Renal cortical epithelial cell (primary cell): ENCODE measurements at places on chromosomes 4 and X. TPM values are rescaled to one million over a fixed set of nuclear protein-coding genes. Genes with fewer than 3 reads are reported as not detected.

The NSG1 gene
- 0.69 and 1.0 TPM in 2 replicates for total RNA-seq

The FOXP3 gene
- 0.05 TPM in 1 of 2 replicates, not detected in the other for total RNA-seq

The UGT2A1 gene
- not detected in 2 replicates for total RNA-seq

The TCP11X2 gene
- total RNA-seq = not detected in 2 replicates

The ADAMTS3 gene
- 15.9 and 22.1 TPM in 2 replicates for total RNA-seq

The SPANXB1 gene
- not detected in 2 replicates for total RNA-seq

The RHOXF2 gene
- not detected in 2 replicates for total RNA-seq

The ZFP92 gene
- total RNA-seq = 0.35 and 4.6 TPM in 2 replicates

The COL25A1 gene
- 0.35 TPM in 1 of 2 replicates, not detected in the other for total RNA-seq

The DMD gene
- 1.6 and 4.0 TPM in 2 replicates for total RNA-seq

The GRXCR1 gene
- not detected in 2 replicates for total RNA-seq

The TLL1 gene
- total RNA-seq = 22.2 and 23.7 TPM in 2 replicates

The TBC1D9 gene
- 37.5 and 70.1 TPM in 2 replicates for total RNA-seq

The TCEAL6 gene
- not detected in 2 replicates for total RNA-seq

The RAB40AL gene
- 0.30 TPM in 1 of 2 replicates, not detected in the other for total RNA-seq

The CLCN4 gene
- 2.6 and 4.2 TPM in 2 replicates for total RNA-seq

The CSN1S1 gene
- not detected in 2 replicates for total RNA-seq

The ARAP2 gene
- 27.3 and 31.6 TPM in 2 replicates for total RNA-seq

The TEX28 gene
- total RNA-seq = not detected in 2 replicates

GRCh38 chrX:150326541-150327247, 36.4 kb upstream of the MAMLD1 start:
- no peak for DNase-seq

- peak; percentile 90 for DNase-seq
These were observed 105.5 kb downstream of the TMEM164 start for GRCh38 chrX:110108381-110108821.

GRCh38 chrX:95539041-95539440, 1145.6 kb upstream of the DIAPH2 start:
- DNase-seq = no peak

DNA sequence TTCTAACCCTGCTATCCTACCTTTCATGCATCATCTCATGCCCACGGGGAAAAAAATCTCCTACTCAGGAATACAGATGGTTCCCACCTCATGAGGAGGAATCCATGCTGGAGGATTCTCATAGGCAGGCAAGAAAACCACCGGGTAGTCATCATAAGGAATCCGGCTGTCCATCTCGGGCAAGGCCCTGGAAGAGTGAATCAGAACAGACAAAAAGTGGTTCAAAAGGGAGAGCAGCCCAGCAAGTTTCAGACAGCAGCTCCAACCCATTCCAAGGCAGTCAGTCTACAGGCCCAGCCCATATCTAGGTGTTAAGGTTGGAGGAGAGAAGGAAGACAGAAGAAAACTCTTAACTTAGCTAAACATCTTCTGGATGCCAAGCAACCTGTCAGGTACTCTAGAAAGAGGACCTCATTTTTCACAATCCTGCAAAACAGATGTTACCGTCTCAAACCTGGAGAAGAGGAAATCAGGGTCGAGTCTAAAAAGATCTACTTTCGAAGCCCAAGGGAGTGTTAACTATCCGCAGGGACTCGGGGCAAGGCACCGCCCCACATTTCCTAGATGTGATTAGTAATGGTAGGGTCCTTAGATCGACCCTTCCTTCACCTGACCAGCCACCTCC, 447 bp downstream of the PDZD11 start:
- DNase-seq = no peak

DNA sequence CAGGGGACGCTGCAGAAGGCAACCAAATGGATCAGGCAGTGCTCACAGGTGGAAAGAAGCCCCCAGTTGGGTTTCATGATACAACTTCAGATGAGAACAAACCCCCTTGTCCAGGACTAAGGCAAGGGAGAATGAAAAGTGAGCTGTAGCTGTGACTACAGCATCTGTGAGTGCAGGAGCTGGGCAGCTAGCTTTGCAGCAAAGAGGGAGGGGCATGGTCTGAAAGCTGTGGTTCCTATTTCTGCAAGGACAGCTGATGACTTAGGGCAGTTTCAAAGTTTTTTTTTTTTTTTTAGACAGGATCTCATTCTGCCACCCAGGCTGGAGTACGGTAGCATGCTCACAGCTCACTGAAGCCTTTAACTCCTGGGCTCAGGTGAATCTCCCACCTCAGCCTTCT, 1317.4 kb upstream of the DIAPH2 start:
- no peak for DNase-seq

- DNase-seq = no peak
These were observed 436.0 kb upstream of the INTU start for GRCh38 chr4:127196655-127197352.

- peak; percentile 20 for DNase-seq
These were observed 868 bp downstream of the AFAP1 start for GRCh38 chr4:7938609-7939376.

- peak; percentile 92 for DNase-seq
These were observed 16.8 kb downstream of the UGT8 start for GRCh38 chr4:114615435-114615834.

- no peak for DNase-seq
These were observed 42.4 kb downstream of the RAI2 start for GRCh38 chrX:17818726-17819125.

- DNase-seq = no peak
These were observed 58.1 kb downstream of the ZFYVE28 start for GRCh38 chr4:2360396-2360730.

DNA sequence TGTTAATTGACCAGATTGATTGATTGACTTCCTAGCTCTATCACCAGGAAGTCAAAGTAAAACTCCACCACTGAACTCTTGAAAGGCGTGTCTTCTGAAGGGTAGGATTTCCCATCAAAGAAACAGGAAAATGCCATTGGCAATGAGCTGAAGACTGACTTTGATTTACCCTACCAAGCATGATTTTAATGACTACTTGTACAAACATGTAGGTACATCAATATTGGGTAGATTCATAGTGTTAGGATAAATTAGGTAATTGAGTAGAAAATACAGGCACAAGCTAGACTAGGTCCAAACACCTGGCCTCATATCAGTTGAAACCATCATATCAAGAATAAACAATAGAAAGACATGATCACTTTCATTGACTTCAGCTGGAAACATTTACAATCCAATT, 53.2 kb upstream of the ATXN3L start:
- no peak for DNase-seq

GRCh38 chr4:159229164-159229563, 126.3 kb downstream of the RAPGEF2 start:
- DNase-seq = peak; percentile 80

- DNase-seq = no peak
These were observed 336.6 kb upstream of the MAD2L1 start for GRCh38 chr4:120403296-120403695.

GRCh38 chrX:6134255-6134654, 94.4 kb downstream of the NLGN4X start:
- DNase-seq = no peak

GRCh38 chr4:20015636-20016224, 236.0 kb upstream of the SLIT2 start:
- no peak for DNase-seq

DNA sequence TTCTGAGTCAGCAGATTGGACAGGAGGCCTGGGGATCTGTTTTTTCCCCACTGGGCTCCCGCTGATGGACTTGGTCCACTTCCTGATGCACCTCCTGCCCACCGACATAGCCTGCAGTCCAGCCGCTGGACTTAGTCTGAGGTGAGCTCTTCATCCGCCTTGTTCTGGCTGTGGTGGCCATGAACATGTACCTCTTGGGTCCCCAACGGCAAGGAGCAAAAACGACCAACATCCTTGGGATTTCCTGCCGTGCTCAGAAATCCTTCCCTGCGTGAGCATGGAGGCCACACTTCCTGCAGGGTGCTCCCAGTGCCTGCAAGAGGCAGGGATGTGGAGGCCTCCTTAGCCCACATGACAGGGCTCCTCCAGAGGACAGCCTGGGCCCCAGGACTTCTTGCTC, 76.8 kb downstream of the CRMP1 start:
- no peak for DNase-seq

DNA sequence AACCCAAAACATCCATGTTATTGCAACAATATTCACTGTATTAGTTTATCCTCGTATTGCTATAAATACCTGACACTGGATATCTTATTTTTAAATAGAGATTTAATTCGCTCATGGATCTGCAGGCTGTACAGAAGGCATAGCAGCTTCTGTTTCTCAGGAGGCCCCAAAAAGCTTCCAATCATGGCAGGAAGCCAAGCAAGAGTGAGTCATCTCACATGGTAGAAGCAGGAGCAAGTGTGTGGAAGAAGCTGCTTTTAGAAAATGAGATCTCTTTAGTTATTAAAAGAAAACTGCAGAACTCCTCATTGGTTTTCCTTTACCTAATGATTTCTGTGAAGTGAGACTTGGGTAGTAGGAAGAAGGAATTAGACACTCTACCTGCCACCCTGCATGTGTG, 16.4 kb downstream of the ZNF732 start:
- no peak for DNase-seq

- no peak for DNase-seq
These were observed 41.9 kb upstream of the MXD4 start for GRCh38 chr4:2303686-2304320.

GRCh38 chr4:1299301-1299860, 9.7 kb downstream of the MAEA start:
- DNase-seq = no peak

GRCh38 chr4:38090455-38091246, 130.5 kb downstream of the PTTG2 start:
- no peak for DNase-seq

DNA sequence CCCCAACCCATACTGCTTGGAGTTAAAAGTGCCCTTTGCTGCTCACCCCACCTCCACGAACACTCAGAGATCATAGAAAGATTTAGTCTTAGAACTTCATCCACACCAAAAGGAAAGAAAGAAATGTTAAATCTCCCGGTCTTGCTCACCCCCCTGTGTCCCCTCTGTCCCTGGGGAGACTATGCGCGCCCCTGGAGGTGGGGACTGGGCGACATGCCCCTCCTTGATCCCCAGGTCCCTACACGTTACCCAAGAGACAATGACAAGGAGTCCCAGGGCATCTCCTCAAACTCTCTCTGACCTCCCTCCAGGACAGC, 620 bp downstream of the ITM2A start:
- no peak for DNase-seq

DNA sequence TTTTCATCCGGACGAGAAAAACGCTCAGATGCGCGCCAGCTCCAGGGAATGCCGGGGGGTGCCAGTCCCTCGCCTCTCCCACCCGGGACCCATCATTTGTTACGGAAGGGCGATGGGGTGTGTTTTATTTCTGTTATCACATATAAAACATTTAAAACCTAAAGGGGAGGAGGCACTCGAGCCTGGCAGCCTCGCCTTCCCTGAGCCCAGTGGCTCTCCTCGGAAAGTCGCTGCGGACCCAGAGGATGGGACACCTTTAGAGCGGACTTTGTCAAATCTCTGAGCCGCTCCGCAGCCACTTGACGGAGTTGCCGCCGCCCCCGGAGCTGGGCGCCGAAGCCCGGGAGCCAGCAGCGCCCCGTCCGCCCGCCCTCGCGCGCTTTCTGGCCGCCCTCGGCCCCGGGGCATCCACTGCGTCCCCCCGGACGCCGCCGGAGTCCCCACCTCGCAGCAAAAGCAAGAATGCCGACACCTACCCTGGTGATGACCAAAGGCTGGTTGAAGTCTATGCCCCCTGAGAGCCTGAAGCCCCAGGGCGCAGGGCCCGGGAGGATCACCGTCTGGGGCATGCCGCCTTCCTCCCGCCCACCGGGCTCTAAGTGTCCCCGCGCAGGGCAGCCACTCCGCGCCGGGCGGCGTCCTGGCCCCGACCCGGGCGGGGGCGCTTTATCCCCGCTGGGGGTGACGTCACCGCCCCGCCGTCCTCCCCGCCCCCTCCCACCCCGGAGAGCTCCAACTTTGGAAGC, at the start of gene PDLIM3:
TSS of gene PDLIM3 (minus strand) at position 642 of the 746 bp plus-strand sequence. CDS start at position 569, 73 bp downstream.
- no peak for DNase-seq

GRCh38 chr4:32196950-32197688, 1477.0 kb downstream of the PCDH7 start:
- DNase-seq = peak; percentile 12

- peak; percentile 75 for DNase-seq
These were observed 1.4 kb upstream of the SLC34A2 start for GRCh38 chr4:25654031-25654970.

- DNase-seq = no peak
These were observed 139.9 kb downstream of the ZNF518B start for GRCh38 chr4:10317345-10317744.

- DNase-seq = no peak
These were observed 82.2 kb downstream of the SUPT20HL2 start for GRCh38 chrX:24231641-24232179.

DNA sequence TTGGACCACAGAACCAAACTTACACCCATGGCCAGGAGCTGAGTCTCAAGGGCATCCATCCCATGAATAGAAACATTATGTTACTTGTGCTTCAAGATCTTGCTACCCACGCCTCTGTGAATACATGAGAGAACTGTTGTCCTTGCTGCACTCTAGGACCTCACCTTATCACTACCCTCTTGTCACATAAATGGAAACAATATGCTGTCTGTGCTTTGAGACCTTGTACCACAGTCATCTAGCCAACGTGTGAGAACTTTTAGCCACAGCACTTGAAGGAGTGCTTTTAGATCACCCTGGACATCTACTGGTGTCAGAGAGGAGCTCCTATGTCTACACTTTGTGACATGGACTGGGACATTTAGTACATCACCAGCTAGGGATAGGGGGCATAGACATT, 30.7 kb upstream of the HUWE1 start:
- no peak for DNase-seq

GRCh38 chrX:18034945-18035344, 173.8 kb upstream of the RAI2 start:
- no peak for DNase-seq

- DNase-seq = no peak
These were observed 9.5 kb downstream of the CLCN4 start for GRCh38 chrX:10166248-10166716.

- DNase-seq = no peak
These were observed 25.1 kb downstream of the MSX1 start for GRCh38 chr4:4884611-4885010.
